T-helper 1 cell (primary cell): ENCODE measurements at places on chromosomes 5 and 9.

GRCh38 chr5:6302075-6302474 is 76.3 kb downstream of the MED10 start:
- DNase-seq, result no peak

GRCh38 chr5:81751836-81752643 is 1.1 kb upstream of the SSBP2 start:
- DNase-seq, result peak; percentile 13

GRCh38 chr5:72463449-72464052 is 43.7 kb downstream of the ZNF366 start:
- no peak for DNase-seq

DNA sequence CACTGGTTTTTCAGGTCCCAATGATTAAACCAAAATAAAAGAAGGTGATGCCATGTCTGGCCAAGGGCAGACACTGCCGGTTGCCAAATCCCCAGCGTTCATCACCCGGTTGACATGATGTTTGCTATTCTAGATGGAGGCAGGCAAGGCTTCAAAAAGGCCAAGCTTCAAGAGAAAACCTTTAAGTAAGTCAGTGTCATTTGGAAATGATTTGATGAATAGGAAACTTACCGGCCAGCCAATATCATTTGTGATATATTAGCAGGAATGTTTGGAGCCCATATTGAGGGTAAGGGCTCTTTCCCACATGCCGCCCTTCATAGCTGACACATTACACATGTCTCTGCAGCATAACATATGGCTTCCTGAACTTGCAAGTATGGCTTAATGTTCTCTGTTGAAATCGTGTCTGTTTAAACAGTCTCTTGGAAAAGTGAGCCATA is 89.5 kb upstream of the TTC23L start:
- no peak for DNase-seq

DNA sequence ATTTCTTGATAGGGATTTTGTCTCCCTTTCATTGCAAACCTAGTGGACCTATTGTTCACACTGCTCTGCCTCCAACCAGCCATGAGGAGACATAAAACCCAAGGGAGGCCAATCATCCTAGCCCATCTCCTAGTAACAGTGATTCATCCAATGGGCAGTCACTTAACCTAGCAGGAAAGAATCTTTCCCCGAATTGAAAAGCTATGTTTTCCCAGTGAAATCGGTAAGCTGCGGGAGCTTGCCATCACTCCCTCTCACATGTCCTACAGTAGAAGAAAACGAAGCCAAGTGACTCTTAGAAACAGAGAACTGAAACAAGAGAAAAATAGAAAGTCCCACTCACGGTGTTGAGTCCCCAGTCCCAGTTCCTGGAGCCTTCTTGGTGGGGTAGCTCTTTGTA is 123.3 kb downstream of the SUSD1 start:
- DNase-seq, result no peak

- no peak for DNase-seq
Observed at GRCh38 chr5:113450462-113450861, 15.7 kb upstream of the TSSK1B start.

DNA sequence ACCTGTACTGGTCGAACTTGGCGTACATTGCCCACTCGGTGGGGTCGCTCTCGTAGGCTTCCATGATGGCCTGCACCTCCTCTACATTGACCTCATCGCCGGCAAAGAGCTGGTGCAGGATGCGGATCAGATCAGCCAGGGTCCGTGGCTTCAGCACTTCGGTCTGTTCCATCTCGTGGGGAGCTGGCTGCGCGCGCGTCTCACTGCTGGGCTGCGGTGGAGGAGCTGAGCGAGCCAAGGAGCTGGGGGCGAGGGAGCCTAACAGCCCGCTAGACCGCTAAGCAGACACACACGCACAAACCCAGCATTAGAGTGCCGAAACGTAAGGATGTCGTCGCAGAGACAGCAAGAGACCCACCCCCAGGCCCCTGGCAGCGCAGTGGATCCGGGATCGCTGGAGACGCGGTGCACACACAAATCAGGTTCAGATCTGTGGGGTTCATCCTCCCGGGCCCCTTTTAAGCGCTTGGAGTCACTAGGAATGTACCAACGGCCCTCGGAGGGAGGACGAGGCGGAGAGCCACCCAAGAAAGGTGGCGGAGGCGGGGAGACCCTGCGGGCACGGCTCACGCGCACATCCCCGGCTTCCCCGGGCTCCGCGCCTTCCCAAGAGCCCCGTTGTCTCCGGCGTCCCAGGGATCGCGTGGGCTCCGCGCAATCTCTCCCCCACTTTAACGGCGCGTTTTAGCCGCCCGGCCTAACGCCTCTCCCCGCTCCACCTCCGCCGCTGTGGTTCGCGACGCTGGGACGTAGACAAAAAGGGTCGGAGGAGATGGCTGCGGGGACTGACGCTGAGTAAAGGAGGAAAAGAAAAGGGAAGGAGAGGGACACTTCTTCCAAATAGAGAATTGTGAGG is at the start of gene CDO1:
Gene CDO1 (minus strand): TSS at position 434 of the 856 bp plus-strand sequence. CDS start 262 bp downstream, at position 172.
- DNase-seq, result no peak

DNA sequence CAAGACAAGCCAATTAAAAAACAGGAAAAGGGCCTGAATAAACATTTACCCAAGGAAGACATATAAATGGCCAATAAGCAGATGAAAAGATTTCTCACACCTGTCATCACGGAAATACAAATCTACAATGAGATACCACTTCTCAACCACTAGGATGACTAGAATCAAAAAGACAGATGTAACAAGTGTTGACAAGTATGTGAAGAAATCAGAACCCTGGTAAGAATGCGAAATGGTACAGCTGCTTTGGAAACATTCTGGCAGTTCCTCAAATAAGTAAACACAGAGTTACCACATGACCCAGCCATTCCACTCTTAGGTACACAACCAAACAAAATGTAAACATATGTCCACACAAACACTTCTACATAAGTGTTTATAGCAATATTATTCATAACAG is 32.5 kb downstream of the LEAP2 start:
- DNase-seq, result no peak

- no peak for DNase-seq
Observed at GRCh38 chr9:32928145-32928763, 73.2 kb downstream of the APTX start.

- DNase-seq, result no peak
Observed at GRCh38 chr5:109141222-109142200, 268.3 kb downstream of the PJA2 start.

DNA sequence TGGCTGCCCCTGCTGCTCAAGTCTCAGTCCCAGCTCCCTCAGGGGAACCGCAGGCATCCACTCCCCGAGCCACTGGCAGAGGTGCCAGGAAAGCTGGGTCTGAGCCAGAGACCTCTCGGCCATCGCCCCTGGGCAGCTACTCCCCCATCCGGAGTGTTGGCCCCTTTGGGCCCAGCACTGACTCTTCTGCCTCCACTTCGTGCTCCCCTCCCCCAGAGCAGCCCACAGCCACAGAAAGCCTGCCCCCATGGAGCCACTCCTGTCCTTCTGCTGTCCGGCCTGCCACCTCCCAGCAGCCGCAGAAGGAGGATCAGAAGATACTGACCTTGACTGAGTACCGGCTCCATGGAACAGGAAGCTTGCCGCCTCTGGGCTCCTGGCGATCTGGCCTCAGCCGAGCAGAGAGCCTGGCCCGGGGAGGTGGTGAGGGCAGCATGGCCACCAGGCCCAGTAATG is 49.8 kb upstream of the TESK1 start:
- no peak for DNase-seq

DNA sequence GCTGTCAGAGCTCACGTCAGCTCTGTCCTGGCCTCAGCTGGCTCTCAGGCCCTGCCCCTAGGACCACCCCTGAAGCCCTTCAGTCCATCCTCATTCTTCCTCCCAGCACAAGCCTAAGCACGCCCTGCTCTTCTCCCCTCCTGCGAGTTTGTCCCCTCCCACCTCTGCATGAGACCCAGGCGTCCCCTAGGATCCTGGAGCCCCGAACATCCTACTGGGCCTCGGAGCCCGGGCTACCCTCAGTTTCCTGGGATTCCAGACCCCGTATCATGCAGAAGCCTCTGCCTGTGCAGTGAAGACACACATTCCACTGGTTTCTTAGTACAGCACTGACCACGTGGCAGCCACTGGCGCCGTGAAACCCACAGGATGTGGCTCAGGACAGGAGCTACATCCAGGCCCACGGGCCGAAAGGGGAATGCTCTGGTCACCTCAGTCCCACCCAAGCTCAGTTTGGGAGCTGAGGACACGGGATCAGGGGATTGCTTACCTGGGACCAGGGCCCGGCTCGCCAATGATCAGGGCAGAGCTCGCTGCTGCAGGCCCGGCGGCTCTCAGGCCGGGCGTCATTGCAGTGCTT is 64.2 kb downstream of the ZNF354C start:
- DNase-seq, result no peak

GRCh38 chr9:134709512-134710270 is 68.1 kb downstream of the COL5A1 start:
- DNase-seq, result no peak

DNA sequence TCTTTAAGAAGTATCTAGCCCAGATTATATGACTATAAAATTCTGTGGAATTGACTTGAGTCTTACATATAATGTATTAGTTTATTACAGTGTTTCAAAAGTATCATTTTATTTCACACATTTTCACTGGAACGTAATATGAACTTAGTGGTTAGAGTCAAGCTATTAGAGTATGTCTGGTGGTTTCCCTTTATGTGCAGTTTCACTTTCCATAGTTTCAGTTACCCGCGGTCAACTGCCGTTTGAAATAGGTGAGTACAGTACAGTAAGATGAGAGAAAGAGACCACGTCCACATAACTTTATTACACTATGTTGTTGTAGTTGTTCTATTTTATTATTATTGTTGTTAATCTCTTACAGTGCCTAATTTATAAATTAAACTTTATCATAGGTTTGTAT is 50.5 kb downstream of the COMMD10 start:
- peak; percentile 51 for DNase-seq

- no peak for DNase-seq
Observed at GRCh38 chr9:70303268-70303667, 44.5 kb downstream of the SMC5 start.

DNA sequence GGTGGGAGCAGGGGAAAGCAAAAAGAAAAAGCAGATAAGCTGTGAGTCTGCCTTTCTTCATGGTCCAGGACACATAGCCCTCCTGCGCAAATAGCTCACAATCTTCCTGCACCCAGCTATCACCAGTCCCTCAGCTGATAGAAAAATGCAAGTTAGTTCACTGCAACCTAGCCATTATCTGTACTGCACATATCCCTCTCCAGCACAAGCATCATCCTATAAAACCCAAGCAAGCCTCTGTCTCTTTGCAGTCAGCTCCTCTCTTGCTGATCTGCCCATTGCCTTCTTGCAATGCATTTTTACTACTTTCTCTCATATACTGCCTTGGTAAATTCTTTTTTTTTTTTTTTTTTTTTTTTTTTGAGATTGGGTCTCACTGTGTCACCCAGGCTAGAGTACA is 20.0 kb upstream of the MSANTD3 start:
- no peak for DNase-seq

DNA sequence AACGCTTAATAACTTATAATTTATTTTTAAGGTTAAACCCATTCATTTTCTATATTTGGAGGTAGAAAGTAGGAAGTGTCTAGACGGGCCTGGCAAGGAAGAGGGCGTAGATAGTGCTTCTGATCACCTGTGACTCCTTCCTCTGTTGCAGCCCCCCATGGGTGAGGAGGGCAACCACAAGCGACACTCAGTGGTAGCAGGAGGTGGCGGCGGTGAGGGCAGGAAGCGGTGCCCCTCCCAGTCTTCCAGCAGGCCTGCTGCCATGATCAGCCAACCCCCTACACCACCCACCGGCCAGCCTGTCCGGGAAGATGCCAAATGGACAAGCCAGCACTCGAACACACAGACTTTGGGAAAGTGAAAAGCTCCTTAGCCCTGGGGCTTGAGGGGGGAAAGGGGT is 36.7 kb downstream of the FAXDC2 start:
- peak; percentile 16 for DNase-seq

GRCh38 chr9:36759141-36759540 is 186.4 kb downstream of the MELK start:
- DNase-seq, result no peak

DNA sequence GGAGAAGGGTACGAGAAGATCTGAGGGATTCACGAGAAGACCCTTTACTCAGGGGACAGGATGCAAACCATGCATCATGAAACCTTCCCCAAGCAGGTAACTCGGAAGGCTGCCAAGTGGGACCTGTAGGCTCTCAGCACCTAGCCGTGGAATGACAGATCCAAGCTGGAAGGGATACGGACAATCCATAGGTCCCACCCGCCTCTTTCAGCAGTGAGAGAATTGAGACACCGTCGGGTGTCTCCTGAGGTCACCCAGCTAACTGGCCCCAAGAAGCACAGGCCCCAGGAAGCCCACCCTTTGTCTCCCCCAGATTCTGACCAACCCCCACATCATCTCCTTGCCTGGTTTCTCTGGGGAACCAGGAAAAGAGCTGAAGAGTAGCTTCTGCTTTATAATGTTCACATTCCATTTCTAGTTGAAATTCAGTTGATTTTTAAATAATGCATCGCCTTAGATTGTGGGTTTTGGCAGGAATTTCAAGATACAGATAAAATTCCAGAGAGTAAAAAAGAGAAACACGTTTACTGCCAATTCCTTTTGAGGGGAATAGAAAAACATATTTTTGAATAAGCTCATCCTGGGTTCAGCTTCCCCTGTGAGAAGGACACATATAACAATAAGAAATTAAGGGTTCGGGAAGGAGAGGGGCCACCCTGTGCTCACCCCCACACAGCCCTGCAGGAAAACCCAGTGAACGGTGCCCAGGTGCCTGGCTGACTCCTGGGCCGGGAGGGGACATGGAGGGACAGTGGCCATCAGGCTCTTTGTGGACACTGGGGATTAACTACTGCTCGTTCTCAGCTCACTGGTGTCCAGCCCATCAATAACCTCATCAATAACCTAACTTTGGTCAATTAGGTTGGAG is 51.1 kb downstream of the NSUN2 start:
- DNase-seq, result no peak

DNA sequence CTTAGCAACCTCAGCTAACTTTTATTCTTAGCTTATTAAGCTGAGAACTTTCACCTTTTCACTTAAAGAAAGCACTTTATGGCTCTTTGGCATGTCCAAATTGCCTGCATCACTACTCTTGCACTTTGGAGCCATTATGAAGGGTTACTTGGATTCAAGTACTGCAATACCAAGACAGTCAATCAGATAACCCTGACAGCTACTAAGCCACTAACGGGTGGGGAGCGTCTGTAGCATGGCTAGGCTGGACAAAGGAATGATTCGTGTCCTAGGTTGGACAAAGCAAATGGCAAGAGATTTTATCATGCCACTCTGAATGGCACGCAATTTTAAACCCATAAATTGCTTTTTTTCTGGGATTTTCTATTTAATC is 39.6 kb downstream of the TRPM6 start:
- DNase-seq, result no peak
